NCI-H2081 treated with DMSO at 0.1 percent for 48 hours (cell line): ENCODE measurements at places on chromosomes 4 and X.

- DNase-seq, result no peak
Observed at GRCh38 chr4:69490271-69490670, 5.4 kb downstream of the UGT2B4 start.

GRCh38 chr4:27010334-27010940, 149.8 kb downstream of the STIM2 start:
- DNase-seq, result no peak

- no peak for DNase-seq
Observed at GRCh38 chr4:121554382-121554781, 142.4 kb downstream of the ANXA5 start.

- no peak for DNase-seq
Observed at GRCh38 chr4:14646831-14647230, 355.4 kb upstream of the CPEB2 start.

DNA sequence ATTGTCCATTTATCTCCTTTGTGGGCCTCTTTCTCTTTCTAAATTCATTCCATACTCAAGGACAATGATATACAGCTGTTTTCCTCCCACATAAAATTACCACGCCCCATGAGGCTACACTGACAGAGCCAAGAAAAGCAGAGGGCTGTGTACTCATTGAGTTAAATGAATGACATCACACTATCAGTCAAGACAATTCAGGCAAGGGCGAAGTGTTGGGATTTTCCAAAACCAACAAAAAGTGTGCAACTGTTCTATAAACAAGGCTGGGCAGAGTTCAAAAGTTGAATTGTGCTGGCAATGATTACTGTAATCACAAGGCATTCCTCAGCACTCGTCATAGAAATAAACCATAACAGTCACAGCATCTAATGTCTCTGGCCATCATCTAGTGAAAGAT, 799.6 kb upstream of the DIAPH2 start:
- DNase-seq, result no peak

DNA sequence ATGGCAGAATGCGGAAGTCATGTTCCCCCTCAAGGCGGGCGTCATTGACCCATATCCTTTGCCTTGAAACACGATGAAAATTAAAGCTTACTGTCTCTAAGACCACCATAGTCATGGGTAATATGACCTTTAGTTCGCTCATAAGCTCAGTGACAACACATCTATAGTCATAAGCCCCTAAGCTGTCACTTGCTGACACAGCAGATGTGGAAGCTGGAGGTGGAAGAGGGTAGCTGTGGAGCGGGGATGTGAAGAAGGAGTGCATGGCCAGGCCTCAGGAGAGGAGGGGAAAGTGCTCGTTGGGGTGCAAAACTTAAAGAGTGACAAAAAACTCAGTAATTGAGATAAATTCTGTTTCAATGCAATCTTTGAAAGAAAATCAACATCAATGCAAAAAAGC, 134.0 kb upstream of the PDLIM3 start:
- DNase-seq, result no peak

DNA sequence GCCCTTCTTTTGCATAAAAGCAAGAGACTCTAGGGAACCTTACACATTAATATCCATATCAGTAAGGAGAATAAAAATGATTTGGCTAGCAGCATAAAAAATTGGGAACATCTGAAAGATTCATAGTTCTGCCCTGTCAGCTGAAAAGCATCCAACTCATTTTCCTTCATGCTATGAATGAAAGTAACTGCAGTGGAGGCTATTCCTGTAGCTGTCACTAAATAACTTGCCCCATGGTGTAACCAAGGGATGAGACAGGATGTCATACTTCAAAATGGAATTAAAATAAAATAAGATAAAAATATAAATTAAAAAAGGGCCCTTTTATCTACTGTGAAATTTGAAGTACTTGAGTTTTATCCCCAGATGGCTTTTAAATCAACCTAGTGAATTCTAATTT, 878.8 kb downstream of the C4orf33 start:
- no peak for DNase-seq

DNA sequence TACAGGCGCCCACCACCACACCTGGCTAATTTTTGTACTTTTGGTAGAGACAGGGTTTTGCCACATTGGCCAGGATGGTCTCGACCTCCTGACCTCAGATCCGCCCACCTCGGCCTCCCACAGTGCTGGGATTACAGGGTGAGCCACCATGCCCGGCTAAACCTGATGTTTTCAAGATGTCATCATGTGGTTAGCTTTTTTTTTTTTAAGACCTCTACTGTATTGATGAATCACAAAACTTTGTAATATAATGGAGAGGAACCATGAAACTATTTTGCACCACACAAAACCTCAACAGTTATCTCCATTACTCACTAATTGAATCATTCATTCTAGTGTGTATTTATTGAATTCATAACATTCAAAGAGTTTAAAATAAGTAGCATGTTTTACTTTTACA, 94.7 kb upstream of the NEIL3 start:
- no peak for DNase-seq
